ENCODE measurements at places on chromosomes 5 and 9. TPM values are rescaled to one million over a fixed set of nuclear protein-coding genes. Genes with fewer than 3 reads are reported as not detected.

TXNDC8 gene
- total RNA-seq: not detected

ACOT12 gene
- not detected for total RNA-seq

ANKRD20A1 gene
- total RNA-seq: 0.18 TPM

PCYOX1L gene
- total RNA-seq: 13.4 TPM

MVB12B gene
- 21.9 TPM for total RNA-seq

CCDC187 gene
- 2.8 TPM for total RNA-seq

IL4 gene
- not detected for total RNA-seq

DNA sequence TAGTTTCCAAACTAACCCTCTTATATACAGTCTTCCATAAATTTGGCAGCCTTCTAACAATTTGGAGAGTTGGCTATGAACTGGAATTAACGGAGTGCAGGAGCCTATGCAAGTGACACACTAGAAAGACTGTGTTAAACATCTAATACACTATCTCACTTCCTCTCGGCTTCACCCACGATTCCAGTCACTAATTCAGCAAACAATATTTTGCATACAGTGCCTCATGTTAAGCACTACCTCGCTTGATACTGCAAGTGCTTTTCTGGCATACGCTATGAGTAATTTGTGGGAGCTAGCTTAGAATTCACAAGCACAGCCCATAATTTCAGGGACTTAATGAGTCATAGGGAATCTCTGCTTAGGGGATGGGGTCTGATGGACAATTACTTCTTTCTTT lies 102.5 kb downstream of the ST8SIA4 start:
- H3K4me3 ChIP-seq: no peak overlapping the region
- H3K27ac ChIP-seq: no peak overlapping the region
- no peaks in the 10 kb centered on the region for H3K36me3 ChIP-seq
- H3K4me1 ChIP-seq: no peaks in the 10 kb centered on the region
- DNase-seq: no peak

DNA sequence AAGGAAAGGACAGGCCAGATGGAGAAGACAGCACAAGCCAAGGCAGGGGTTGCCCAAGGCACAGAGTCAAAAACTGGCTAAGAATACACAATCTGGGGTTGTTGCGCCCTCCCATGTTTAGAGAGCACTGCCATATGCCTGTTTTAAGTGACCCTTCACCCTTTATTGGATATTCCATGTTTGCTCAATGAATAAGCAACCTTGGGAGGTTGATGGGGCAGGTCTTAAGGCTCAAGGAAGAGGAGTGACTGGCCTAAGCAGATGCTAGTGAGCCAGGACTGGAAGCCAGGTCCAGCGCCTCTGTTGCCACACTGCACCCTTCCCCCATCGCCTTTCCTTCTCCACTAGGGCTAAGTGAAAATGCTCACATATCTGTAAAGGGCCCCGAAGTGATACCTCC lies 6.7 kb downstream of the TXN start:
- peaks cover 4% of the 10 kb centered on the region for H3K4me1 ChIP-seq
- no peak overlapping the region for H3K27ac ChIP-seq
- no peak for DNase-seq
- no peaks in the 10 kb centered on the region for H3K27me3 ChIP-seq

DNA sequence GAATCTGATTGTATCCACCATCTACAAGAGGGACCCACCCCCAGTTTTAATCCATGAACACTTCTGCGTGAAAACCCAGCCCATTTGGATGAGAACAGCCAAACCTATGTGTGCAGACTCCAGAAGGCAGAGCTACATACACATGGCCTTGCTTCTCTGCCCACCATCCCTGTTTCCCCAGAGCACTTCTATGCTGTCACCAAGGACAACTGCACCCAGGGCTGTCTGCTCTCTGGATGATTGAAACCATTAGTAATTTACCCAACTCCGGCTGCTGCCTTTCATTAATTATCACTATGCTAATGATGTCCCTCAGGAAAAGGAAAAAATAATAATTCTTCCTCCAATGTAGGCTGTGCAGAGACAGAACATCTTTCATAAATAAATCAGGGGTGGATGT lies 8.9 kb downstream of the CARTPT start:
- no peaks in the 10 kb centered on the region for H3K36me3 ChIP-seq
- H3K4me1 ChIP-seq: no peaks in the 10 kb centered on the region
- DNase-seq: no peak
- H3K4me3 ChIP-seq: no peak overlapping the region

DNA sequence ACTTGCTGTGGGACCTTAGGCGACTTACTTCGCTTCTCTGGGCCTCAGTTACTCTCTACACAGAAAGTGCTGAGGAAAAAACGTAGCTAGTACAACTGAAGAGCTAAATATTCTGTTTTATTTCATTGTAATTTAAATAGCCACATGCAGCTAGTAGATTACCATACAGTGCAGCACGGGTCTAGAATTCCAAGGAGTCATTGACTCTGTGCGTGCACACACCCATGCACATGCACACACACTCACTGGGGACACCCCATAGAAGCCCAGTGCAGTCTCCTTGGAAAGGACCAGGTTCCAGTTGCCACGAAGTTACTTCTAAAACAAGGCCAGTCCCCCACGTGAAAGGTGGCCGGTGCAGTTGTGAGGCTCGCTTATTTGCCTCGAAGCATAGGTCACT lies 17.0 kb downstream of the URM1 start:
- no peaks in the 10 kb centered on the region for H3K27me3 ChIP-seq
- H3K36me3 ChIP-seq: peaks cover 35% of the 10 kb centered on the region
- H3K4me1 ChIP-seq: no peaks in the 10 kb centered on the region

- peaks cover 6% of the 10 kb centered on the region for H3K4me1 ChIP-seq
- no peak overlapping the region for H3K4me3 ChIP-seq
- peaks cover 18% of the 10 kb centered on the region for H3K36me3 ChIP-seq
- peak; percentile 56 for DNase-seq
- H3K27ac ChIP-seq: no peak overlapping the region
- no peaks in the 10 kb centered on the region for H3K27me3 ChIP-seq
These were observed 64.7 kb downstream of the STK10 start for GRCh38 chr5:172123269-172123692.

DNA sequence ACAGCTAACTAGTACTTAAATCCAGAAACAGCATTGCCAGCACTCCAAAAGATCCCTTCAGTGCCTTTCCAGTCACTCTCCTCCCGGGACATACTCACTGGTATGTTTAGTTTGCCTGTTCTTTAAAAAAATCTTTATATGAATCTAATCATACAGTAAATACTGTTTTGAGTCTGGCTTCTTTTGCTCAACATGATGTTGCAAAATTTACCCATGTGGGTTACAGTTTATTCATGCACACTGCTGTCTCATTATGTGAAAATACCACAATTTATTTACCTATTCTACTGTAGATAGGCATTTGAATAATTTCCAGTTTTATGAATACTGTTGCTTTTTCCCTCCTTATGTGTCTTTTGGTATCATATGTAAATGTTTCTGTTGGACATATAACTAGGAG lies 13.5 kb downstream of the NDFIP1 start:
- H3K36me3 ChIP-seq: peaks cover 7% of the 10 kb centered on the region
- H3K27me3 ChIP-seq: no peaks in the 10 kb centered on the region
- no peak overlapping the region for H3K27ac ChIP-seq
- no peak for DNase-seq
- H3K4me3 ChIP-seq: no peak overlapping the region
- peaks cover 21% of the 10 kb centered on the region for H3K4me1 ChIP-seq

DNA sequence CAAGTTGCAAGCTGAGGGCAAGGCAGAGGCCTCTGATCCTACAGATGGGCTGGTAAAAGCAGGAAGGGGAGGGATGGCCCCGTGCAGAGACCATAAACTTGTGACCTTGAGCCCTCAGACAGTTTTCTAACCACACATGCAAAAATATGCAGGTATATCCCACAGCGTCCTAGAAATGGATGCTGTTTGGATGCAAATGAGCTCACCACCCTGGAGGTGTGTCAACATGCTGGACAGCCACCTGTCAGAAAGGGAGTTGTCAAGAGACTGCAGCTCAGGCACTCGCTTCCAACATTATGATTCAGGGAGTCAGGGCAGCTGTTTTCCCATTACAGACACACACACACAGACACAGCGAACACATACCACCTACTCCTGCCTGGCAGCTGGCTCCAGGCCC lies 97.3 kb upstream of the PANK3 start:
- no peaks in the 10 kb centered on the region for H3K27me3 ChIP-seq
- H3K4me1 ChIP-seq: no peaks in the 10 kb centered on the region
- H3K27ac ChIP-seq: no peak overlapping the region

DNA sequence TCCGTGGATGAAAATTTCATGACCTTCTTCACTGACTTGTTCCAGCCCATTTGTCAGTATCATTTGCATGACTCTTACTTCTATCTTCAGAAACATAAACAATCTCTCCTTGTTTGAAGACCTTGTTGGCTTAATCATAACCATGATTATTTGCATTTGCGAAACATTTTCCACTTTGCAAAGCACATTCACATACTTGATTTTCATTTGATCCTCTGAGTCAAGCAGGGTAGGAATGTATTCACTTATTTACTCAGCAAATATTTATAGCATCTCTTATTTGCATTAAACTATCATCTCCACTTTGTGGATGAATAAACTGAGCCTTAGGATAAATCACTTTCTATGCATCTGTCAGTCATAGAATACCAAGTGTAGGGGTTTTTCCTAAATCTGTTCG lies 343.0 kb upstream of the SGCD start:
- H3K4me3 ChIP-seq: no peak overlapping the region
- DNase-seq: no peak
- no peaks in the 10 kb centered on the region for H3K27me3 ChIP-seq

GRCh38 chr9:98192503-98193335 lies at the start of gene CORO2A:
CORO2A (minus strand) TSS chr9:98192637; CDS start chr9:98157660, 34,977 bp downstream.
- no peaks in the 10 kb centered on the region for H3K27me3 ChIP-seq
- H3K4me3 ChIP-seq: peak within 1 kb of the TSS; percentile 77
- H3K27ac ChIP-seq: peak within 1 kb of the TSS; percentile 84
- DNase-seq: peak; percentile 88
- peaks cover 22% of the 10 kb centered on the region for H3K4me1 ChIP-seq
- no peaks in the 10 kb centered on the region for H3K36me3 ChIP-seq

- peak; percentile 90 for DNase-seq
- H3K4me1 ChIP-seq: peaks cover 58% of the 10 kb centered on the region
- peak within 1 kb of the TSS; percentile 95 for H3K27ac ChIP-seq
- H3K4me3 ChIP-seq: peak within 1 kb of the TSS; percentile 85
These were observed at the start of gene SLC12A7 for GRCh38 chr5:1111727-1112289. SLC12A7 (minus strand) TSS chr5:1112063; CDS start chr5:1111991, 72 bp downstream.
